ENCODE measurements at places on chromosomes 7 and 10. TPM values are rescaled to one million over a fixed set of nuclear protein-coding genes. Genes with fewer than 3 reads are reported as not detected.

Gene NRG3
- 0.24 TPM for total RNA-seq

Gene CCDC126
- 7.6 TPM for total RNA-seq

Gene HOXA10
- total RNA-seq, result 26.0 TPM

Gene FAM25C
- total RNA-seq, result not detected

Gene NDUFB8
- total RNA-seq, result 243 TPM

GRCh38 chr10:88092973-88093372, 229.5 kb downstream of the PTEN start:
- DNase-seq, result no peak

- DNase-seq, result no peak
These were observed 136.6 kb downstream of the CALN1 start for GRCh38 chr7:72275382-72276070.

GRCh38 chr10:29712108-29712507, 77.3 kb upstream of the SVIL start:
- no peak for DNase-seq

Measured in colonic mucosa (tissue), 4 donors.